Dermis blood vessel endothelial cell (primary cell): ENCODE measurements at places on chromosomes 6 and 20. TPM values are rescaled to one million over a fixed set of nuclear protein-coding genes. Genes with fewer than 3 reads are reported as not detected.

GRCh38 chr6:134541001-134541400, 223.1 kb upstream of the SGK1 start:
- DNase-seq = no peak

DNA sequence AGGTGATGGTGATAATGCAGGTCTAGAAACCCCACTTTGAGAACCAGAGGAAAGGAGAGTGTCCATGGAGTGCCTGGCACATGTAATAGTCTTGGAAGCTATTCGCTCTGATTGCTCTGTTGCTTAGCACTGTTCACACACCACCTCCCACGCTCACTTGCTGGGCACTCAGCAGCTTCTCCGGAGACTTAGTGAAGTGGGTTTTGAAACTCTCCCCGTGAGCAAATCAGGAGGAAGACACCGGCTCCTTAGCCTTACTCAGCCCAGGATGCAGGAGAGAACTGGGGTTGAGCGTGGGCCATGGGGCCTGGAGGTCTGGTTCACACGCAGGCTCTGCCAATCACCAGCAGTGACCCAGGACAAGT, 22.2 kb downstream of the BMP7 start:
- no peak for DNase-seq

GRCh38 chr20:17679941-17680835, 1.9 kb downstream of the RRBP1 start:
- peak; percentile 41 for DNase-seq

GRCh38 chr6:155188707-155189496, 74.9 kb upstream of the CLDN20 start:
- DNase-seq = peak; percentile 95

GRCh38 chr6:141874930-141875602, 257.7 kb upstream of the GJE1 start:
- DNase-seq = no peak

- DNase-seq = peak; percentile 96
Measured at GRCh38 chr20:5714261-5715041, 35.8 kb upstream of the SHLD1 start.

GRCh38 chr6:1215884-1216487, 95.9 kb upstream of the FOXQ1 start:
- no peak for DNase-seq

DNA sequence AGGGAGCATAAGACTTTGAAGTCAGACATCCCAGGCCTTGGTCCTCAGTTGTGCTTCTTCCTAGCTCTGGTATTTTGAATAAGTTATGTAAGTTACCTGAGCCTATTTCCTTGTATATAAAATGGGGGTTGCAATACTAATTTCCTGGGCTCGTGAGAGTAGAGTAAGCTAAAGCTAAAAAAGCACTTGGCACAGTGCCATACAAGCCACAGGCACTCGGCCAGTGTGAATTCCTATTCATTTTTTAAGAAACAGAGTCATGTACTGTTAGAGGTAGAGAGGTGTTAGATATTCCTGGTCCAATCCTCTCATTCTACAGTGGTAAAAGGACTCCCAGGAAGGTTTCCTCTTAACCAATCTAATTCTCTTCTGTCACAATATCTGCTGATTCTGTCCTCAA, 79.6 kb upstream of the EPB41L1 start:
- no peak for DNase-seq

- DNase-seq = no peak
Measured at GRCh38 chr20:22411286-22411626, 173.1 kb downstream of the FOXA2 start.

GRCh38 chr6:90656325-90656724, 69.5 kb upstream of the MAP3K7 start:
- no peak for DNase-seq

DNA sequence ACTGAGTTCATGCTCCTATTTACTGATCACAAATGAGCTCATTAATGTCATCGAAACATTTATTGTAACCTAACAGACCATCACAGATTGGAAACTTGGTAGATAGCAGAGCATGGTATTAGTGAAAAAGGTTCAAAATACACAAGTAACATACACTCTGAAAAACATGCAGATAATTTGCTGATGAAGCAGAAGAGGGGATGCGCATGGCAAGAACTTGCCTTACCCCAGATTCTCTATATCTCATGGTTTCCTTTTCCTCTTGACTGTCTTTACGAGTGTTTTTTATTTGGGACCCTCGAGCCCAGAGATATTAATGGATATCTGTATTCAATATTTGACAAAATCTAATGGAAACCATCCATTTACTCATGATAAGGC, 37.6 kb downstream of the QRSL1 start:
- DNase-seq = no peak

- DNase-seq = no peak
Measured at GRCh38 chr6:152404936-152405595, 232.1 kb downstream of the SYNE1 start.

Gene SYCP2
- 1.7 and 3.1 TPM in 2 replicates for total RNA-seq

Gene HLA-DRB5
- total RNA-seq = not detected in 2 replicates
